ENCODE measurements at places on chromosomes 13 and 19. TPM values are rescaled to one million over a fixed set of nuclear protein-coding genes. Genes with fewer than 3 reads are reported as not detected.

Gene KLK4
- polyA plus RNA-seq, result not detected

Gene TRPC4
- polyA plus RNA-seq, result not detected

Gene TSSK6
- polyA plus RNA-seq, result 4.2 TPM

Gene GAPDHS
- polyA plus RNA-seq, result not detected

Gene KLHL1
- polyA plus RNA-seq, result not detected

Gene ZNF329
- 8.2 TPM for polyA plus RNA-seq

Gene CDX2
- polyA plus RNA-seq, result not detected

- no peak for DNase-seq
These were observed 38.7 kb upstream of the LDLR start for GRCh38 chr19:11050323-11051114.

- DNase-seq, result no peak
These were observed 26.5 kb downstream of the COMP start for GRCh38 chr19:18764591-18765051.

GRCh38 chr13:75931116-75931515, 295.0 kb downstream of the LMO7 start:
- DNase-seq, result no peak

DNA sequence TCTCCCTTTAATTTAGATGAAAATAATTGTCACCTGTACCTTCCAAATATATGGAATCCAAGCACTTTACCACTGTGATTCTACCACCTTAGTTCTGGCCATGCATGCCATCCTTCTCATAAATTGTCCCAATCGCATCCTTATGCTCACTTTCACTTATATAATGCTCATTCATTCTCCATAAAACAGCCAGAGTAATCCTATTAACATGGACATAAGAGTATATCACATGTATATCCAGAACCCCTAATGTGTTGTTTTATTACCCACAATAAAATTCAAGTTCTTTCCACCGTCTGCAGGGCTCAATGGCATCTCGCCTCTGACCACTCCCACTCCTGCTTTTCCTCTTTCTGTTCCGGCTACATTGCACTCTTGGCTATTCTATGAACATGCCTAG, 597.5 kb upstream of the MIR17HG start:
- DNase-seq, result no peak

DNA sequence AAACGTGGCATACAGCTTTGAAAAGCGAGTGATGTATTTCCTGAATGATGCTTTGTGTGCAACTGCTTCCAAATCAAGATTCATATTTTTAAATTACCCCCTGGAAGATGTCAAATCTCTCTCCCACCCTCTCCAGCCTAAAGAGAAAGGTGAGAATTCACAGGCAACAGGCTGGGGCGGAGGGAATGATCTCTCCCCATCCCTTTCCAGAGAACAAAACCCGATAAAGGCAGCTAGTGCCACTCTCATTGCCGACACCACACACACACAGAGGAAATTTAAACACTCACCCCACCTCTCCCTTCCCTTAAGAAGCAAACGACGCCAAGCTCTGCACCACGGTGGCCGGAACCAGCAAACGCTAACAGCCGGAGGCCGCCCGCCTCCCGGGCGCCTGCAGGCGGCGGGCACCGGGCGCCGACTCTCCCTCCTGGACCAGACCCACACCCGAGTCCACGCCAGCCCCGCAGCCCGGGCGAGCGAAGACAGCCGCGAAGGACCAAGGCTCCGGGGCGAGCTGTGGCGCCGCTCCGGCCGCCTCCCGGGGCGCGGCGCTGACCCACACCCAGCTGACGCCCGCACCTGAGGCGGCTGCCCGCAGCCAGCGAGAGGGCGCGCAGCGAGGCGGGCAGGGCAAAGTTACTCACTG, 477 bp downstream of the LNX2 start:
- DNase-seq, result peak; percentile 52

DNA sequence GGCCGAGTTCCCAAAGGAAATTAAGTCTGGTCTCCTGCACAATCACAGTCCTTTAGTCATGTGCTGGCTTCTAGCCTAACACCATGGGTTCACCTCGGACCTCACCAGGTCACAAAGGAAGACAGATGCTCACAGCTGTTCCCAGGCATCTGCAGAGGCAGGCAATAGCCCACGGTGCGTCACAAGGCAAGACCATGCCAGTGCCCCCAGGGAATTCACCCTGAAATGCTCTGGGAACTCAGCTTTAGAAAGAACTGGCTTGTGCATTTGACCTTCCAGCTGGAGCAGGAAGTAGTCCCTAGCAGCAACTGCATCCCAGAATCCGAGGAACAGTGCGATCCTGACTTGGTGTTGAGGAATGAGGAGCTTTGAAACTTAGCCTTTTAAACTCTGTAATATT, 96.8 kb upstream of the WASF3 start:
- DNase-seq, result no peak

DNA sequence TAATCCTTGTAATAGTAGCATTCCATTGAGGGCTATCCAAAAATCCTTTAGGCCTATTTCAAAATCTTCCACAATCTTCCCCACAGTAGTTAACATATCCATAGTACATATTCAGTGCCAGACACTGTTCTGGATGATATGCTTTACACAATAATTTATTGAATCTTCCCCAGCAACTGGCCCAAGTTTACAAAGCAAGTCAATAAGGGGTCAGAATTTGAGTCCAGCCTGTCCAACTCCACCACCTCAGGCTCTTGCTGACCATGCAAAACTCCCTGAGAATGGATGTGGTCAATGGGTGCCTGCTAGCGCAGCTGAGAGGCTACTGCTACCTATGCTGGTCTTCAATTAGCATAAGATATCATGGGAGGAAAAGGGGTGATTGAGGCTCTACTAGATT, 529.6 kb downstream of the FGF9 start:
- no peak for DNase-seq

DNA sequence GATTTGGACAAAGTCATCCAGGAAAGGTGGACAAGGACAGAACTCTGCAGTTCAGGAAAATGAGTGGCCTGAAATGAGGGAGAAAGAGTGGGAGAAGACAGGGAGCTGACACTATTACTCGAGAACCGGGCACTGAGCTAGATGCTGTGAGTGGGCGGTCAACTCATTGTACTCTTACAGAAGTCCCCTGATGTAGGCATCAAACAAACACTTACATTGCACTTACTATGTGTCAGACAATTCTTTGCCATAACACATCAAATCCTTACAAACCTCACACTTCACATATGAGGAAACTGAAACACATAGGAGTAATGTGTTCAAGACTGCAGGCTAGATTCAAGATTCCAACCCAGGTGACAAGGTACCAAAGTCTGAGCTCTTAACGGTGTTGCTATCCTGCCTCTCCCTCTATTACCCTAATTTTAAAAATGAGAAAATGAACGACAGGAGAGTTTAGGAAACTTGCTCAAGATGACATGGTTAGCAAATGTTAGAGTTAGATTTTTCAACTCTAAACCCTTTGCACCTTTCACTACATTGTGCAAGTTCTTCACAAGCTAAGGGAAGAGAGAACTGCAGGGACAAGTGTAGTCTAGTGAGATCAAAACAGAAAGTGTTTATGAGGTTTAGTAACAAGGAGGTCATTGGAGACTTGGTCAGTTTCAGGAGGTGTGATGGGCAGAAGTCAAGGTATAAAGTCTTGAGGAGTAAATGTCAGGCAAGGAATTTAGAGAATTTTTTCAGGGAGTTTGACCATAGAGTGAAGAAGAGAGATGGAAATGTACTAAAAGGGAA, 4.9 kb upstream of the MEDAG start:
- no peak for DNase-seq

DNA sequence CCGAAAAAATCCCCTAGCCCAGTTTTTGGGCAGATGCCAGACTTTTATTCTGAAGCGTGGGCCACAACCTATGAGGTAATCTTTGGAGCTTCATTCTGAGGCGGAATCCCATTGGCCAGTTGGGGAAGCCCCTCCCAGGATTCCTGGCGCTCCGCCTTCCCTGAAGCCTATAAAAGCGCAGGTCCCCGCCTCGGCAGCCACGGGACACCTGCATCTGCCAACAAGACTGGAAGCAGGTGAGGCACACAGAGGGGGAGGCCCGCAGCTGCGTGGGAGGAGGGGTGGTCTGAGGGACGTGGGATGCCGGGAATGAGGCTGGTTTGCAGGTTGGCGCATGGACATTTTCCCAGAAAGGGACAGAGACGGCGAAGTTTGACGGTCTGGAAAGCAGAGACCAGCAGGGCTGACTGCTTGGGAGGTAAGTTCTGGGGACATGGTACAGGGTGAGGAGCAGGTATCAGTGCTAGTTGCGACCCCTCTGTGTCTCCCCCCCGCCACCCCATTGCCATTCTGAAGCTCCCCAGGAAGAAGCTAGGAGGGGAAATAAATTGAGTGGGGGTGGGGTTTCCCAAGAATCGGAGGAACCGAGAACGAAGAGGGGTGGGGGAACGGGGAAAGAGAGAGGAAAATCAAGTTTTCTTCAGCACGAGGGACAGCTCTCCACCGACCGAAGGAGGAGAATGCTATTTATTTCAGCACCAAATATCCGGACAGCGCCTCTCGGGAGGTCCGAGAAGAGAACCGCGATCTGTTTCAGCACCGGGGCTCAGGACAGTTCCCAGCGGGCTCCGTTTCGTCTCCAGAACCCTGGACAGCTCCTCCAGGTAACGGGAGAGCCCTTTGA, 22.4 kb upstream of the FEM1A start:
- DNase-seq, result peak; percentile 84

- no peak for DNase-seq
These were observed 106.2 kb downstream of the SHISA2 start for GRCh38 chr13:25945596-25945995.

DNA sequence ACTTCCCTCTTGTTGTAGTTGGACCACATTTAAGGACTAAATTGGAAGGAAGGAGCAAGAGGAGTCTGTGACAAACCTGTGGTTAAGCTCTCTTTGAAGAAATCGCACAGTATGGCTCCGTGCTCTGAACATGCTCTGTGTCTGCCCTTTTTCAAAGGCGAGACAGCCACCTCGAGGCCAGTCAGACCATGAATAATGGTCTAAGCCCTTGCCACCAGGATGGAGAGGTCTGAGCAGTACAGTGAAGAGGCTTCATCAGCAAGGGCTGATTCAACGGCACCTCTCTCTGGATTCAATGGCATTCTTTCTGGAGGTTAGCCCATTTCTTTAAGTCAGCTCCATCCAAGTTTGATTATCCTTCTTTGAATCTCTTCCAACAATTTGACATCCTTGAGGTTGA, 30.9 kb downstream of the FAM216B start:
- DNase-seq, result no peak

DNA sequence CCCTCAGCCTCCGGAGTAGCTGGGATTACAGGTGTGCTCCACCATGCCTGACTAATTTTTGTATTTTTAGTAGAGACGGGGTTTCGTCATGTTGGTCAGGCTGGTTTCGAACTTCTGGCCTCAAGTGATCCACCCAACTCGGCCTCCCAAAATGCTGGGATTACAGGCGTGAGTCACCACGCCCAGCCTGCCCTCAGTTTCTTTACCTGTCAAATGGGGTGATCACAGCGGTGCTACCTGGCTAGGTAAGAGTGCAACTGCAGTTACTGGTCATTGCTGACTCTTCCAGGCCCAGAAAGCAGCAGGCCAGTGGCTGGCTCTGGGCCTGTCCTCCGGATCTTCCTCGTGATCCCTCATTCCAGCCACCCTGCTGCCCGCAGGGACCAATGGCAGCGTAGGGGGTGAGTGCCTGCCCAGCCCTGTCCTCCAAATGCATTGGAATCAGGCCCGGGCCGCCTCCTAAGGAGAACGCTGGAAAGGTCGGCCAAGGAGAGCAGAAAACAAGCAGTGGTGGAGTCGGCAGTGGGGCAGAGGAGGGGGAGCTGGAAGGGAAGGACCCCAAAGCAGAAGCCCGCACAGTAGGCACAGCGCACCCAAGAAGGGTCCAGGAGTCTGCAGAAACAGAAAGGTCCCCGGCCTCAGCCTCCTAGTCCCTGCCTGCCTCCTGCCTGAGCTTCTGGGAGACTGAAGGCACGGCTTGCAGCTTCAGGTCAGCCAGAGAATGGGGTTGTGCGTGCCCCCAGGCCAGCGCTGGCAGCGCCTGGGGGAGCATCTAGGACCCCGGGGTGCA, 1.8 kb upstream of the SLC27A1 start:
- DNase-seq, result no peak

GRCh38 chr19:19530423-19530804, 1.7 kb downstream of the YJEFN3 start:
- no peak for DNase-seq

DNA sequence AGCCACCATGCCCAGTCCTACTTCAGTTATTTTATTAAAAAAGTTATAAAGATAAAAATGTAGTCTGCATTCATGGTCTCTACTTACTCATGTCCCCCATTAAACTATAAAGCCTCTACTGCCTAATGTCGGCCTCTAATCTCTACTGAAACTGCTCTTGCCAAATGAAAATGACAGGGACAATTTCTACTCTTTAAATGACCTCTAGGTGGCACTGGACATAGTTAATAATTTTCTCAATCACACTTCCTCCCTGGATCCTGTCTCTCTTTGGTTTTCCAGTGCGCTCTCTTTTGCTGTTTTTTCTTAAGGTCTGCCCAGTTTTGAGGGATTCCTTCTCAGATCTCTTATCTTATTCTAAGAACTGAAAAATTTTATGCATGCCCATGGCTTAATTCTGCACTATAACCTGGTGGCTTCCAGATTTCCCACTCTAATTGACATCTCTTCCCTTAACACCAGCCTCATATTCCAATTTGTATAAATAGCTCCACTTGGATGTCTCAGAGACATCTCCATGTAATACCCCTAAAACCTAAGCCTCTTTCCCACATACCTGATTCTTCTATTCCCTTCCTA, 54.3 kb downstream of the MTMR6 start:
- DNase-seq, result peak; percentile 5

DNA sequence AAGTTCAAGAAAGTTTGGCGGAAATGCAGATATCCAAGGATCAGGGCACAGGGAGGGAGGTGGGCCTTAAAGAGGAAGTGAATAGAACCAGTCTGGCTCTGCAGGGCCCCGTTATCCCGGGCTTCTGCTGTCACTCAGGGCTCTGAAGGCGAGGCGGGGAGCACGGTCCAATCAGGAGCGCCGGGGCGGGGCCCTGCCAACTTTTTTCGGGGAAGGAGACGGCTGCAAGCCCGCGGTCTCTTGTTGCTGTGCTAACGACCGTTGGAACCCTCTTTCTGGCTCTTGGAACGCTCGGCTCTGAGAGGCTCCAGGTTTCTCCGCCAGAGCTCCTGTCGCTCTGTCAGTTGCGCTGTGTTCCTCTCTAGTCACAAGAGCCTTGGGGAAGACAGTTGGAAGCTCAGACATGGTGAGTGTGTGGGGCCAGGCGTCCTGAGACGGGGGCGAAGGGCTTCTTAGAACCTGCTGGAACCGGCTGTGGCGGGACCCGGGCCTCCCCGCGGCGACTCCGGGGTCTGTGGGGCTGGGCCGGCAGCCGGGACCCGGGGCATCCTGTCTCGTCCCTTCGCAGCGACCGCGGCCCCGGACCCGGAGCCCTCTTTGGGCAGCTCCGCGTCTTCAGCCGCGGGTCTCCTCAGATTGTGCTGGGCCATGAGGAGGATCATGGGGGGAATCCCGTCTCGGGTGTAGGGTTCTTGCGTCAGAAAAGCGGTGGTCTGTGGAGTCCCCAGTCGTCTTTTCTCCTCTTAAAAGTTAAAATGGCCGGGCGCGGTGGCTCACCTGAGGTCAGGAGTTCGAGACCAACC, 27.7 kb downstream of the ZNF844 start:
- peak; percentile 63 for DNase-seq

GRCh38 chr13:103948426-103948825, 882.2 kb upstream of the SLC10A2 start:
- no peak for DNase-seq

All from naive thymus-derived CD4-positive, alpha-beta T cell (primary cell).